Immature natural killer cell (primary cell): ENCODE measurements at places on chromosomes 1 and 21. TPM values are rescaled to one million over a fixed set of nuclear protein-coding genes. Genes with fewer than 3 reads are reported as not detected.

TCEA3 gene
- polyA plus RNA-seq: 2.4 TPM

FBXO44 gene
- polyA plus RNA-seq: 8.6 TPM

PLA2G2A gene
- not detected for polyA plus RNA-seq

OR2W3 gene
- polyA plus RNA-seq: not detected

ST6GALNAC3 gene
- polyA plus RNA-seq: not detected

HCN3 gene
- polyA plus RNA-seq: not detected

MEGF6 gene
- polyA plus RNA-seq: 0.08 TPM

RAD54L gene
- 0.90 TPM for polyA plus RNA-seq

RHEX gene
- polyA plus RNA-seq: not detected

ANGPTL7 gene
- not detected for polyA plus RNA-seq

PGLYRP4 gene
- polyA plus RNA-seq: not detected
